CD4-positive, alpha-beta T cell treated with Interferon gamma for 1 hour (primary cell): ENCODE measurements at places on chromosomes 11 and 22.

GRCh38 chr11:127485541-127485940, 485.0 kb upstream of the KIRREL3 start:
- DNase-seq = no peak

DNA sequence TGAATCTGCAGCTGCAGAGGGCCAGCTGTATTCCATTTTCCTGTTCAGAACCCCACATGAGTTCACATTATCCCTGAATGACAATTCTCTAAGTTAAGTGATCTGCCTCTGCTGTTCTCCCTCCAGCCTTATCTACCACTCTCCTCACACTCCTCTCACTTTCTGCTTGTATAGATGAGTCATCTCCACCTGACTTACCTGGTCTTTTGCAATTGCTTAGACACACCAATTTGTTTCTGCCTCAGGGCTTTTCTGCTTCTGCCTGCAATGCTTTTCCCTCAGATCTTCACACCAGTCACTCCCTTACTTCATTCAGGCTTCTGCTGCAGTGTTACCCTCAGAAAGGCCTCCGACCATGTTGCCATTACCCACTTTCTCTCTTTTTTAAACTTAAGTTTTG, 118.1 kb downstream of the ATM start:
- no peak for DNase-seq

- DNase-seq = no peak
These were observed 48.8 kb downstream of the ENDOD1 start for GRCh38 chr11:95138448-95138847.

DNA sequence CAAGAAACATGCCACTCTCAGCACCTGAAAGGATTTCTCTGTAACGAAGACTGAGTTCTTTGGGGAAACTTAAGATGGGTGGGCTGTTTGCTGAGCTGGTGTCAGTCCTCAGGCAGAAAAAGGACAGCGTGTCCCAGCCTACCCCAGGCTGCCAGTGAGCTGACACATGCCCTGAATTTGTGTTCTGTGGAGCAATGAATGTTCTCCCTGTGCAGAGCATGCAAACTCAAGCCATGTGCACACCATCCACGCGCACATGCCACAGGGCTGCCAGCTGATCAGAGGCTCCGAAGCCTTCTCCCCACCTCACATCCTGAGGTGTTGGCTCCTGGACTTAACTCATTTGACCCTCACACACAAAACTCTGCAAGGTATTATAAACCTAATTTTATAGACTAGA, 104.9 kb downstream of the KCNC1 start:
- DNase-seq = no peak

DNA sequence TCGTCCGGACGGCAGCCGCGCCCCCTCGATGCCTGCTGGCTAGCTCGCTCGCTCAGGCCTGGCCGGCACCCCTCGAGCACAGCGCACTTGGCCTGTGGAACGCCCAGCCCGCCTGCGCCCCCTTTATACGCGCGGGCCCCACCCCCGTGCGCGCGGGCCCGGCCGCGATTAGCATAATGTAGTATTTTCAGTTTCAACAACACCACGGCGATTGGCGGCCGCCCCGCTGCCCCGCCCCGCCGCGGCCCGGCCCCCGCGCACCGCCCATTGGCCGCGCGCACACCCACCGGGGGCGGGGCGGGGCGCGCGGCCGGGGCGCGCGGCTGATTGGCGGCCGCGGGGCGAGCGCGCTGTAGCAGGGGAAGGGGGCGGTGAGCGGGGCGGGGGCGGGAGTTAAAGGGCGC, at the start of gene CDKN1C:
Gene CDKN1C (minus strand): TSS at position 98 of the 404 bp plus-strand sequence. CDS start 319 bp downstream, outside the sequence.
- peak; percentile 83 for DNase-seq

- no peak for DNase-seq
These were observed 20.5 kb downstream of the IGF2 start for GRCh38 chr11:2118677-2119076.

DNA sequence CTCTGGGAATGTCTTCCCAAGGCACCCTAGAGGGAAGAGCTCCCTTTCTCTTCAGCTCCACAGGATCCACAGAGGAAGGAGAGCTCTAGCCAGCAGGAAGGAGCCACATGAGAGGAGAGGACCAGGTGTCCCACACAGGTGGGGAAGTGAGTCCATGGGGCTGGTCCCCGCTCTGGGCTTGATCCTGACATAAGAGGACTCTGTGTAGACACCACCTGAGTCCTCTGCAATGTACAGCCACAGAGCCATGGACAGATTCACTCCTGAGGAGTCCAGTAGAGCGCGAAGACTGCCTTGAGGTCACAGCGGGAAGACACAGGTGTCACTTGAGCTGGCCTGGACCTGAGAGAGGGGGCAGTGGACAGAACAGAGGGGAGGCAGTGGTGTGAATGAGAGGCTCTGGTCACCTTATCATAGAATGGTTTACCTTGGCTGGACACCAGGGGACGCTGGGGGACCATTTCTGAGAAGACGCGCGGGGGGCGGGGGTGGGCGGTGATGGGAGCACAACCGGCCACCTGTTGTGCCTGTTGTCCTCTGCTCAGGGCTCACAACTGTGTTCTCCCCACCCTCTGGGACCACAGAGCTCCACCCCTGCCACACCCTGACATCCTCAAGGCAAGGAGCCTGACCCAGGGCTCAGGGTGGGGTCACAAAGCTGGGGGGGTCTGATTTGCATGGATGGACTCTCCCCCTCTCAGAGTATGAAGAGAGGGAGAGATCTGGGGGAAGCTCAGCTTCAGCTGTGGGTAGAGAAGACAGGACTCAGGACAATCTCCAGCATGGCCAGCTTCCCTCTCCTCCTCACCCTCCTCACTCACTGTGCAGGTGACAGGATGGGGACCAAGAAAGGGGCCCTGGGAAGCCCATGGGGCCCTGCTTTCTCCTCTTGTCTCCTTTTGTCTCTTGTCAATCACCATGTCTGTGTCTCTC, 128.2 kb downstream of the ZNF280B start:
- peak; percentile 68 for DNase-seq

DNA sequence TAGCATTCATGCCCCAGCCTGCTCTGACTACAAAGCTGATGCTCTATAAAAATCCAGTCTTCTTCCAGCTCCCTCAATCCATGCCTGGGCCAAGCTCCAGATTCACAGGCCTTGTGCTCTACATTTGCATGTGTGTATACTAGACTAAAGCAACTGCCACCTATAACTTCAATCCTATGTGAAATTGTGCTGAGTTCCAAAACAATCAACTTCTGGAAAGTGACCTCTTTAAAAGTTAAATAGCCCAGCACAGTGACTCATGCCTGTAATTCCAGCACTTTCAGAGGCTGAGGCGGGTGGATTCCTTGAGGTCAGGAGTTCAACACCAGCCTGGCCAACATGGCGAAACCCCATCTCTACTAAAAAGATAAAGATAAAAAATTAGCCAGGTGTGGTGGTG, 114.3 kb upstream of the ZC3H12C start:
- no peak for DNase-seq

- no peak for DNase-seq
These were observed 329.1 kb downstream of the TMEM135 start for GRCh38 chr11:87366763-87367405.

DNA sequence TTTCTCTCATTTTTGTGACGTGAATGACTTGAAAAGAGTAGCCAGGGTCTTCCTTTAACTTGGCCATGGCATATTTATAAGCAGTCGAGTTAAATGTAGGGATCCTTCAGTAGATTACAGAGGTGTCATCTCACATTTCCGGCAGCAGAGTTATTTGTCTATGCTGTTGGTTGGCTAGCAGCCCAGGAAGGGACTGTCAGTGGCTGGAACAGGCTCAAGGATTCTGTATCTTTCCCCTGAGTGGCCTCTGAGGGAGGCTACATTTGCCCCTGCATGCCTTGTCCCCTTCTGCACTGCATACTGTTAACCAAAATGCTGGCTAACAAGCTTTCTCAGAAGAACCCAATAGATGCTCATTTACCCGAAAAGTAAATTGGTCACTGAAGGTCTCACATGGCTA, 187.6 kb downstream of the PGR start:
- no peak for DNase-seq

GRCh38 chr11:120235024-120235628, 4.8 kb upstream of the POU2F3 start:
- peak; percentile 25 for DNase-seq

DNA sequence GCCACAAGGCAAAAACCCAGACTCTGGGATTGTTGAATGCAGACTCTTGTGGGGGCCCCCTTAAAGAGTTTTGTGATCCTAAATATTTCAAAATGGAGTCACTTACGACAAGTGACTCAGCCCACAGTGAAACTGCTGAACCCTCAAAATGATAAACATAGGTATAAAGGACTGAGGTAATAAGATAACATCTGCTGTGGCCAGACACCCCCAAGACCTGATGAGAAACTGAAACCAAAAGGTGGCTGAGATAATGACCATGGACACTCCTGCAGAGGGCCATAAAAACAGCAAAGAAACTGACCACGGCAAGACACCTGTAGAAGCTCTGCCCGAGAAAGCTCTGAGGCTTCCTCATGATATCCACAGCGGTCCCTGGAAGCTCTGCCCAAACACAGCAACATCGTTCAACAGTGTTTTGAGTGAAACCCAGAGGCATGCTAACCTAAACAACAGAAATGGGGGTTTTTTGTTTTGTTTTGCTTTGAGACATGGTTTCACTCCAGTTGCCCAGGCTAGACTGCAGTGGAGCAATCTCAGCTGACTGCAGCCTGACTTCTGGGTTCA, 1.6 kb upstream of the PLAAT4 start:
- DNase-seq = peak; percentile 25

DNA sequence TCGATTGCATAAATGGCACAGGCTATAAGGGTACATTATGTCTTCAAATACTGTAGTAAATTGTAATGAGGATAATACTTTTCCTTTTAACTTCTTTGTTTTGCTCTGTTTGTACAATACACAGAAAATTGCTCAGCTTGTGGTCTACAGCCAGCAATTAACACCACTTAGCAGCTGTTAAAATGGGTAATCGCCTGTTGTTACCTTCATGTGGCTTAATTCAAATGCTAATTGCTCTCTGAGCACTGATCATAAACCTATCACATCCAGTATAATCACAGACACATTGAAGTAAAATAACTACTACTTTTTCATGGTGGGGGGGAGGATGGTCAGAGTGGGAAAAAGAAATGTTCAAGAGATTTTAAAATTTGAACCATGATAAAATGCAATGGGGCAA, 1164.1 kb upstream of the CNTN5 start:
- DNase-seq = no peak

GRCh38 chr11:63747011-63747410, 21.6 kb downstream of the ZFTA start:
- DNase-seq = no peak

DNA sequence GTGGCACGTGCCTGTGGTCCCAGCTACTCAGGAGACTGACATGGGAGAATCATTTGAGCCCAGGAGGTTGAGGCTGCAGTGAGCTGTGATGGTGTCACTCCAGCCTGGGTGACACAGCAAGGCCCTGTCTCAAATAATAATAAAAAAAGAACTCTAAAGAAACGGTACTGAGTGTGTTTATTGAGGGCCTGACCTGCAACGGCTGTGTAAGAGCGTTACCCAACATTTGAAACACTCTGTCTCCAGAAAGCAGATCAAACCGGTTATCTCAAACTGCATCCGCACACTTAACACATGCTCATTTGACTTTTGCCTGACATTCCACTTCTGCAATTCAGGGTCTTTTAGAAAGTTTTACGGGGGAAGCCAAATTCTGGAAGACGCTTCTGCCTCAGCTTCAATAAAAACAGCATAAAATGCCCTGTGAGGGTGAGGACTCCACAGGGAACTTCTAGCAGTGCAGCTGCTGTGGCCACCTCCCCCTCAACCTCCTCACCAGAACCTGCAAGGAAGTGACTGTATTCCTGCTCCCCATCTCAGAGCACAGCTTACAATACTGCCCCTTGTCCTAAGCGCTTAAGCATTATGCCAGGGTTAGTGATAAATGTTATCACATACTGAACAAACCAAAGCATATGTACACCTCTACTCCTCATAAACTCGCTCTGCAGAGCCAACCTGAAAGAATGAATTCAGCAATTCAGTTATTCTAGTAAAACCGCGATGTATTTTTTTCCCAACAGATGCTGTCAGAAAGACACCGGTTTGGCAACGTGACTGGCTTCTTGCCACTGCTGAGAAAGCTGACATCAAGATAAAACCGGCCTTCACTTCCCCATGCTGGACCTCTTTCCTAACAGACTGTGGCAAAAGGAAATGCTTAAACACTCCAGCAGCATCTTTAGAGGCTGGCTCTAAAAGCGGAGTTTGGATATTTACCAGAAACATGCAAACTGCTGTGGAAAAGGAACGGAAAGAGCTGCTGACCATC, 52.2 kb downstream of the PRDM10 start:
- peak; percentile 29 for DNase-seq

DNA sequence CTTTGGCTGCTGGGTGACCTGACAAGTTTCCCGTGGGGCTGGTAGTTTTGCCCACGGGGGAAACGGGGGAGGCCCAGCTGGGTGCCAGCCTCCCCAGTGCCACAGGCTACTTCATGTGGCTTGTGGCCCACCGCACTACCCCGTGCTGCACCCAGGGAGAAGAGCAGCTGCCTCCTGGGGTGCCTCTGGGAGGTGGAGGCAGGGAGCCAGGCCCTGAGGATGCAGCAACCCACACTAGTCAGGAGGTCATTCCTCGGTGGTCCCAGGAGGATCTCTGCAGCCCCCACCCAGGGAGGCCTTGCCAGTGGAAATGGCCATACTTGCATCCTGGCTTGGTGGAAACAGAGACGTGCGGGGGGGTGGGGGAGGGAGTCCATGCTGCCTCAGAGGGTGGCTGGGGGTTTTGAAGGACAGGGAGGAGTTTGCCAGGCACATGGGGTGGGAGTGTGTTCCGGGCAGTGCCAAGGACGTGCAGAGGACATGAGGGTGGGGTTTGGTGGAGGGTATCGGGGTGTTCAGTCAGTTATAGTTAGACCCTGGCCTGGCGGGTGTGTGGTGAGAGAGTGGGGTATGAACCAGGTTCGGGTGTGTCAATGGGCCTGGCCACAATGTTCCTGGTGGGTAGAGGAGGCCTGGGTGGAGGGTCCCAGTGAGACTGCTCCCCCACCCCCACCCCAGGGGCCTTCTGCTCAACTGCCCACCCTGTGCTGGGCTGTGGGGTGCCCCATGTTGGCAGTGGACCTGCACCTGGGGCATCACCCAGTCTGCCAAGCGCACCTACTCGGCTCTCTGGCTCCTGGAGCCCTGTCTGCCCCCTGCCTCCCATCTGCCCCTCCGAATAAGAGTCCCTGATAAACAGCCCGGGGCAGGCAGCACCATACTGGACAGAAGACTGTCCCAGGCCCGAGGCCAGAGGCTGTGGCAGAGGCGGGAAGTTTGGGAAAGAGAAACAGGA, 3.8 kb downstream of the PIM3 start:
- no peak for DNase-seq

DNA sequence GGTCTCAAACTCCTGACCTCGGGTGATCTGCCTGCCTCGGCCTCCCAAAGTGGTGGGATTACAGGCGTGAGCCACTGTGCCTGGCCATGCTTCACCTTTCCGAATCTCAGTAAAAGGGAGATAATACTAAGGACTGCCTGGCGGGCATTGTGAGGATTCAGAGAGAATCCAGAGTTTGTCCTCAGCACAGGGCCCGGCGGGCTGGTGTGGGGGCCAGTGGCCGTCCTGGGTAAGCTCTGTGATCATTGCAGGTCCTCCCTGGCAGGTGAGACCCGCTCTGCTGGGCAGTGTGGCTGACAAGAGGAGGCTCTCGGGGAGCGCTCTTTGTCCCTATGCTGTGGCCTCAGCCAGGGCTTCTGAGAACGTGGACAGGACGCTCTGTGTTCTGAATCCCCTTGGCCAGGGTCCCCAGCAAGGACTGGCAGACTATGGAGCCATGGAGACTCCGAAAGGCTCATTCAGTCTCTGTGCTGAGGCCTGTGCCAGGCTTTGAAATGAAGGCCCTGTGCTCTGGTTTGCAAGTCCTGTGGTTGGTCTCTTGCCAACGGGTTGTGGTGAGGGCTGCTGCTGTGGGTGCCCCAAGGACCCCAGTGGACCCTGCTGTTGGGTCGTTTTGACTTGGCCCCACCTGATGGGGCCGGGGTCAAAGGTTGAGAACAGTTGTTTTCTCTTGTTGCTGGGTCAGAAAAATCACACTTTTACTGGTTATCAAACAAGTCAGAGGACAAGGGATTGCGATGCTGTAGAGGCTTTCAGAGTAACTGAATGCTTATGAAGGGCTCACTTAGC, 2.1 kb downstream of the TPCN2 start:
- DNase-seq = no peak
